Upper lobe of right lung (tissue), 1 donor: ENCODE measurements at places on chromosomes 6 and 20. TPM values are rescaled to one million over a fixed set of nuclear protein-coding genes. Genes with fewer than 3 reads are reported as not detected.

The PRDM13 gene
- total RNA-seq, result not detected

The SDCBP2 gene
- total RNA-seq, result 10.9 TPM

The PNLDC1 gene
- 0.49 TPM for total RNA-seq

The PEX7 gene
- 5.6 TPM for total RNA-seq

The OXT gene
- total RNA-seq, result not detected

The OR2B6 gene
- total RNA-seq, result not detected

The SIGLEC1 gene
- 53.6 TPM for total RNA-seq

The TNXB gene
- total RNA-seq, result 162 TPM

The CASS4 gene
- 40.2 TPM for total RNA-seq

The XKR7 gene
- total RNA-seq, result 0.09 TPM

The CABLES2 gene
- total RNA-seq, result 4.1 TPM

The CRIP3 gene
- total RNA-seq, result 0.90 TPM
